NCI-H1417 (cell line): ENCODE measurements at places on chromosomes 2 and 18.

GRCh38 chr2:64594226-64594989, 59.3 kb downstream of the SERTAD2 start:
- DNase-seq = no peak

GRCh38 chr2:171810422-171811244, 83.4 kb downstream of the SLC25A12 start:
- no peak for DNase-seq

- DNase-seq = no peak
Measured at GRCh38 chr2:47172156-47172921, 17.2 kb upstream of the STPG4 start.

GRCh38 chr2:157887946-157888345, 11.8 kb upstream of the ACVR1 start:
- DNase-seq = no peak

DNA sequence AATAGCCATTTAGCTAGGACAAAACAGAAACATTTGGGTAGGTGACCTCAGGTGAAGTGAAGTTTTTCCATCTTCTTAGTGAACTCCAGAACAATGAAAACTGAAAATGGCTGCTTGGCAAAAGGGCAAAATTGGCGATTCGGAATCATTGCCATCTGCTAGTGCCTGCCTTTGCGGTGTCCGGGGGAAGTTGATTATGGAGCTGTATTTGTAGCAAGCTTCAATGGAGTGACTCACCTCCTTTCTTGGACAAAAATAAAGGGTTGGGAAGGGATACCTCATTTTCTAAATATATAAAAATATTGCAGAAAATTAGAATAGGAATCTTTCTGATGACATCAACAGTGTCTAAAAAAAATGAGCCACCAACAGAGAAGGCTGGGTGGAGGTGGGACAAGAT, 460.5 kb downstream of the TGIF1 start:
- DNase-seq = no peak

DNA sequence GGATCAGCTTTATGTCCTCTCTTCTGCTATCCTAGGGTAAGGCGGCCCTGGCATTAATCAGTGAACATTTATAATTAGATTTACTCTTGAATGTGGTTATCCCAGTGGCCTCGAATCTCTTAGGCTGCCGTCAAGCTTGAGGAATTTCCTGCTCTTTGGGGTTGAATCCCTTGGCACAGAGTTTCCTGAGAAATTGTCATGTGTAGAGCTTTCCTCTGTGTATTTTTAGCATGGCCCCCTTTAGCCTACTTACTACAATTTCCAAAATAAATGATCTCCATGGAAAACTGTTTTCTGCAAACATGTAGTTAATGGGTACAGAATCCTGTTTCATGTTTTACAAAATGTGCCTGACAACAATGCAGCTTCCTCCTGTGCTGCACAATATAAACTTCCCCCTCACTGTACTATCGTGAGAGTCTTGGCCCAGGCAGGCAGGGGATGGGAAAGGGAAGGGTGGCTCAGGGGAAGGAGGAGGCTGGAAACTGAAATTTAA, 18.1 kb downstream of the NCAPH start:
- DNase-seq = no peak

DNA sequence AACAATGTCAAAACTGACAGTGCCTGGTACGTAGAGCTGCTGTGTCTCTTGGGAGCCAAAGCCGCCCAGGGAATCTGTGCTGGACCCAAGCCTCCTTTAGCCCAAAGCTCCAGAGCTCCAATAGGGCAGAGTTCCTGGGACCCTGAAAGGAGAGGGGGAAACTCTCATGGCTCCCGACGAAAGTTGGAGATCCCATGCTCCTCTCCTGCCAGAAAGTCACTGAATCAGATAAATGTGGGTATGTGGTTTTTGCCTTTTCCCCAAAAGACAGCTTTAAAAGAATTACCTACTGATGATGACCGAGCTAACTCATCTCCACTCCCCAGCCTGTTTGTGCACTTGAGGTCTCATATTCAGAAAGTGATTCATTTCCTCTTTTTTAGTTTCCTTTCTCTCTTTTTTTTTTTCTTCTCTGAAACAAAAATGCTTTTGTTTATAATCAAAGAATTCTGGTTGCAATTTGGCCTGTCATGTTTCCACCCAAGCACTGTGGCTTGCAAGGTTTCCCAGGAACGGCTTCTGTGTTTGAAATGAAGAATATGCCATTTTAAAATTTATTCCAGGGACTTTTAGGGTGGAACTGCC, 14.1 kb upstream of the PMAIP1 start:
- no peak for DNase-seq

- DNase-seq = peak; percentile 37
Measured at GRCh38 chr2:4144731-4145130, 441.4 kb downstream of the DCDC2C start.

DNA sequence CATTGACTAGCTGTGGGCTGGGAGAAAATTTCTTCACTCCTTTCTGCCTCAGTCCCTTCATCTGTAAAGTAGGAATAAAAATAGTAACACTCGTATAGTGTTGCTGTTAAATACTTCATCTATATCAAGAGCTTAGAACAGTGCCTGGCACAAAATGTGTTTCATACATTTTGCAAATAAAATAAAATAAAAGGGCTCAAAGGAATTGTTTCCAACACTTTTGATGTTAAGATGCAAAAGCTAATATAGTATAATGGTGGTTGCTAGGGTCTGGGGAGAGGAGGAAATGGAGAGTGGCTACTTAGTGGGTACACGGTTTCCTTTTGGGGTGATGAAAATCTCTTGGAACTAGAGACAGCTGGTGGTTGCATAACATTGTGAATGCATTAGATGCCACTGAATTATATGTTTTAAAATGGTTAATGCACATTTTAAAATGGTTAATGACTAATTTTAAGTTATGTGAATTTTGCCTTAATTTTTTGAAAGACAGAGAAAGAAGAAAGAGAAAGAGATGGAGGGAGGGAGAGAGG, 542.1 kb upstream of the ID2 start:
- no peak for DNase-seq

DNA sequence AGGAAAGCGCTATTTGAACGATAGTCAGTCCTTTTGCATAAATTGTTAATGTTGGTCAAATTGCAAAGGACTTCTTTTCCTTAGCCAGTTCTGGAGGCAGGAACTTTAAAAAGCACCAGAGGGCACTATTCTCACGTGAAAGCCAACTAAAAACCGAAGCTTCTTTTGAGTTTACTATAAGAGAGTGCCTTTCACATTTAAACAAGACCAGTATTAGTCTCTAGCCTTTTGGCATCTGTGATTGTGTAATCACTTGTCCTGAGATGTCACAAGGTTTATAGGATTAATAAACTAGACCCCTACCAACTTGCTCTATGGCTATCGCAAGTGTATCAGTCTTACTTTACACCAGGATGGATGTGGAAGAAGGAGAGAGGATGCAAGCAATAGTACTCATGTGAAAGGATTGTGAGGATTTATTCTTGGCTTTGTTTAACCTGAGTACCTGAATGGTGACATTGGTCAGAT, 14.4 kb upstream of the STAT4 start:
- peak; percentile 42 for DNase-seq

DNA sequence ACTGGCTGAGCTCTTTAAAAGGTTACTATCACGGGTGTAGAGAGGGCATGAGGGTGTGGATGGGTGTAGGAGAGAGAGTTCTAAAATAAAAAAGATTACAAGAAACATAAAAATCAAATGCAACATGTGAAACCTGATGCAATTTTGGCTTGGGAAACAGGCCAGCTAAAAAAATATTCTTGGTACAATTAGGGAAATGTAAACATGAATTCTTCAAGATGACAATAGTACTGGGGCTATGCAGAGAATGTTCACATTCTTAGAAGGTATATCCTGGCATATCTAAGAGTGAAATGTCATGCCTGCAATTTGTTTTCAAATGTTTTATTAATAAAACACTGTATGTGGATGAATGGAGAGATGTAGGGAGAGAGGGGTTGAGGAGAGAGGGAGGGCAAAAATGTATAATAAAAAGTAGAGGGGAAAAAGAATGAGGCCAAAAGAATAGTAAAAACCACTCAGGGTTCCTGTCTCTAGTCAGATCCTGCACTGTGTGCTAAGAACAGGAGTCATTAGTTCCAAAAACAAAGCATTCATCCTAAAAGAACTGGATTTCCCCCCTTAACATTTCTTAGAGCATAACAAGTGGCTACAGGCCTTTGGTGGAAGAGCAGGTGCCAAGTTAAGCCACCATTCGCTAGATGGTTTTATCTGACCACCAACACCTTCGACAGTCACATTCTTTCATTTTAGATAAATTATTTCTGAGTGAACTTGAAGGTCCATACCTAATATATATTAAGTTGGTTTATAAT, 77.3 kb downstream of the LPIN2 start:
- no peak for DNase-seq

DNA sequence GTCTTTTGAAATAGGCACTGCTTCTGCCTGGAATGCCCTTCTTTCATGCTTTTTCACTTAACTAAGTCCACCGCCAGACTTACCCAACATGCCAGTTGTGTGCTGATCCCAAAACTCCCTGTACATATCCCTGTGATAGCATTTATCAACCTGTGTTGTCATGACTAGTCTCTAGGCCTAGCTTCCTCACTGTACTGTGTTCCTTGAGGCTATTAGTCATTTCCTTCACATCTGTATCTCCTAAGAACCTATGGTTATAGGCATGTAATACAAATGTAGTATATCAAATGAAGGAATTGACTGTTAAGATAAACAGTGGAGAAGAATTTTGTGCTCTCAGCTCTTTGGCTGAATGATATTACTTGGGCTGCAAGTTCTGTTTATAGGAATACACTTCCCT, 184.3 kb downstream of the CYRIA start:
- no peak for DNase-seq

GRCh38 chr2:233992513-233993217, 57.8 kb upstream of the SPP2 start:
- DNase-seq = no peak

DNA sequence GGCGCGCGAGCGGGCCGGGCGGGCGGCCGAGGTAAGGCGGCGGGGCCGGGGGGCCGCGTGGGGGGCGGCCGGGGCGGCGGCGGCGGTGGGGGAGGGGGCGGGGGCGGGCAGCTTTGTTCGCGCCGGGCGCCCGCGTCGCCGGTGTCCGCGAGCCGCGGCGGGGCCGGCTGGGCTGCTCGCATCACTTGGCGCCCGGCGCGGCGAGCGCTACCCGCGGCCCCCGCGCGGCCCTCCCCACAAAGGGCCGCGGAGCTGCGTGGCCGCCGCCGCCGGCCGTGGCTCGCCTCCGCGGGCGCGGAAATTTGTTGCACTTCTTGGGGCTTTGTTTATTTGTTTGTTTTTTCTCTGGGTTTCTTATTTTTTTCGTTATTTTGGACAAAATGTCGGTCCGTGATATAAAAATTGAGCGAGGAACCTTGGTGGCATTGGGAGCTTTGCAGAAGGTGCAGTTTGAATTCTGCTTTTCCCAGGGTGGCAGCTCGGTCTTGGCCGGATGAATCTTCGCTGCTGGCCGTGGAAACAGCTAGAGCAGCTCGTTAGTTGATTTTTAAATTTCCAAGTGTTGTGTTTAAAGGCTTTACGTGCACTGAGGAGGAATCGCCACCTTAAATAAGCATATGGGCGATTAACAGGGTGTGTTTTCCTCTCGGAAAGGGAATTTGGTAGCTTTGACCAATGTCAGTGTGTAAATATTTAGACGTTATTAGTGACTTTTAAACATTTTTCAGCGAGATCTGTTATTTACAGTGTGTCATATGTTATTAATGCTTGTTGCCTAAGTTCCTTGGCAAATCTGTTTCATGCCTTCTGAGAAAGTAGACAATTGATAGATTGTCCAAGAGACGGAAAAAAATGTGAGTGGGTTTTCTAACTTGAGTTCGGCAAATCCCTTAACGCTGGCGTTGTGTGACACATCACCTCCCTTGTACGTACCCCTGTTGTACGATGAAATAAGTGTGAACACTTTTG, 822 bp downstream of the UBE2E3 start:
- DNase-seq = peak; percentile 77

- no peak for DNase-seq
Measured at GRCh38 chr2:205661281-205661680, 21.0 kb upstream of the NRP2 start.

DNA sequence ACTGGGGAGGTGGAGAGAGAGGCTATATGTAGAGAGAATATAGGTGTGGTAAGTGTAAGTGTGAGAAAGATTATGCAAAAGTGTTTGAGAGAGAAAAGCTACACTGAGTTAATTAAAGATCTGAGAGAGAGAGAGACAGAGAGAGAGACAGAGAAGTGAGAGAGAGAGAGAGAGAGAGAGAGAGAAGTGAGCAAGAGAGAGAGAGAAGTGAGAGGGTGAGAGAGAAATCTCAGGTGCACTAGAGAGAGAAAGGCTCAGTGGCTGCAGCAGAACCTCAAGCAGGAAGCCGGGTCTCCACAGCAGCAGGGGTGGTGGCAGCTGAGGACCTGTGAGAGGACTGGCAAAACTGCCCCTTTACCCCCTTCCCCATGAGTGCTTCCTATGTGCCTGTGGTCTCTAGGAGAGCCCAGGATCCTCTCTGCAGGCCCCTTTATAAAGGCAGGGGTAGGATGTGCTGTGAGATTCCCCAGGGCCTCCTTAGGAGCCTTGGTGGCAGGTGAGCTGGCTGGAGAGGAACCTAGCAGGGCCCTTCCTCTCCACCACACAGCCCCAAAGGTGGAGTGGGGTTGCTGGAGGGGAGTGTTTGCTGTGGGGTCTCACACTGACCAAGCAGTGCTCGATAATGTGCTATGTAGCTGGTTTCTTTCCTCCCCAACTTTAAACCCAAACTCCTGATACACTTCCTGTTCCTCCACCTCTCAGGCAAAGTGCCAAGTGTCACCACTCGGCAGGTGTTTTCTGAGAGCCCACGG, 52.6 kb downstream of the SLC4A5 start:
- no peak for DNase-seq

DNA sequence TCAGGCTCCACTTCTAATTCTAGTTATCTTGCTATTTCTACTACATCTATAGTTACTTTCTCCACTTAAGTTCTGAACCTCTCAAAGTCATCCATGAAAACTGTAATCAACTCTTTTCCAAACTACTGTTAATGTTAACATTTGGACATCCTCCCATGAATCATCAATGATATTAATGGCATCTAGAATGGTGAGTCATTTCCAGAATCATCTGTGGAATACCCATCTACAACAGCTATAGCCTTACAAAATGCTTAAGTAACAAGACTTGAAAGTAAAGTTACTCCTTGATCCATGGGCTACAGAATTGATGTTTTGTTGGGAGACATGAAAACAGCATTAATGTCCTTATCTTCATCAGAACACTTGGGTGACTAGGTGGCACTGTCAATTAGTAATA, 35.4 kb downstream of the BARD1 start:
- no peak for DNase-seq

GRCh38 chr2:222989431-222989830, 62.6 kb upstream of the KCNE4 start:
- no peak for DNase-seq

DNA sequence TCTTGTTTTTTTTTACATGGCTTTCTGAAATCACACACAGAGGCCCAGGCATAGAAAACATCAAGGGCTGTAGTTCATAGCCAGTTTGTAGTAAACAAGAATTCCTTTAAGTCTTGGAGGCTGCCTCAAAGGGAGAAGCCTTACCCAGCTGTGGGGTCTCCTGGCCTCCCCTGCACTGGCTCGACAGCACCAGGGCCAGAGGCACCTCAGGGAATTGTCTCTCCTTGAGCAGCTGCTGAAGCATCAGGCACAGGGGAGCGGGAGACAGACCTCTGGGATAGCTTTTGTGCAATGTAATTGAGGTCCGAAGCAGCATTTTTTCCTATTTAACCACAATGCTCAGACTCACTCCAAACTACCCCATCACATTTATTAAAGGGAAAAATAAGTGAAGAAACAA, 209.1 kb downstream of the HRH4 start:
- no peak for DNase-seq

GRCh38 chr2:178152033-178152432, 39.8 kb downstream of the RBM45 start:
- DNase-seq = peak; percentile 9

- DNase-seq = peak; percentile 63
Measured at GRCh38 chr2:99818842-99819241, 323.5 kb downstream of the AFF3 start.
